ENCODE measurements at places on chromosomes 5 and 9. TPM values are rescaled to one million over a fixed set of nuclear protein-coding genes. Genes with fewer than 3 reads are reported as not detected.

DNA sequence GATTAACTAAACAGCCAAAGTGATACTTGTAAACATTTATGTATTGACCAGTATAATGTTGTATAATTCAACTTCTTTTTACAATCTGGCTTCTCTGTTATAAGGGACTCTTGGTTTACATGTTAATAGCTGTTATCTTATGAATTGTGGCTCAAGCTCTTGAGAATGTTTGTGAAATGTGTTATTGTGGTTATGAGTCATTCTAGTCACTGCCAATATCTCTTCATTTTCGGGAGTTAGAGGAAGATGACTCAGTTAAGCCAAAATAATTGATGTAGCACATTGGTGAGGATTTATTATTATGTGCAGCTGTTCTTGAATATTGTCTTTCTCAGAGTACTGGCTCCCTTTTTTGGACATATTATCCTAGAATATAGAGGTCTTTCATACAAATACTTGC lies 655.2 kb upstream of the RIOK2 start:
- no peak for DNase-seq

DNA sequence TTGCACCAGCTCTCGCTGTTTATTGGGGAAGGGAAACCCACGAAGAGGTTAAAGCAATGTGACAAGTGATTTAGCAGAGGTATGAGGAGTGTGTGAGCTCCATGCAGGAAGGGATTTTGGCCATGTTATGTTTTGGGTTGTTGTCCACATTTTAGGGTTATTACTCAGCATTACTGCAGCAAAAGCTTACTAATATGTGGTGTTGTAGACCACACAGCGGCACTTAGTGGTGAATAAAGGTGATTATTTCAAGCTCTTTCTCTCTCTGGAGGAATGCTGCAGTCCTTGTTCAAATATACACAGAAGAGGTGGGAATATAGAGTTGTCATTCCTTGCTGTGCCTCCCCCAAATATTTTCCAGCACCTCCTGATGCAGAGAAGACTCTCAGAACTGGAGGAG lies 29.7 kb upstream of the AKNA start:
- no peak for DNase-seq

GRCh38 chr5:64516216-64516615 lies 10.4 kb downstream of the RGS7BP start:
- DNase-seq, result no peak

- DNase-seq, result no peak
These were observed 3.0 kb upstream of the SLC6A7 start for GRCh38 chr5:150186897-150187296.

DNA sequence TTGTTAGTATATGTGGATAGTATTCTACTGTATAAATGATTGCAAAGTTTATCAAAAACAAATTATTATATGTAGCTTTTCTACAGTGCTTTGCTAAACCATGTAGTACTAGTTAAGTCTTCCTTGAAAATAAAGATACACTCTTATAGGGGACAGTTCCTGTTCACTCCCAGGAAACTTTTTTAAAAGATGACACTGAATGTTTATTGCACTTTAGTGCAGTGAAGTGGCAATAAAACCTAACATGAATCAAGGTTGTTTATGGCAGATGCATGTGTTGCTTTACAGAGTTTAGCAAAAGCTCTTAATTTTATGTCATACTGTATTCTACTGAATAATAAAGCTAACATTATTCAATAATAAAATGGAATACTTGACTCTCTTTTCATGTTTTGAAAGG lies 51.7 kb downstream of the GABRA1 start:
- no peak for DNase-seq

DNA sequence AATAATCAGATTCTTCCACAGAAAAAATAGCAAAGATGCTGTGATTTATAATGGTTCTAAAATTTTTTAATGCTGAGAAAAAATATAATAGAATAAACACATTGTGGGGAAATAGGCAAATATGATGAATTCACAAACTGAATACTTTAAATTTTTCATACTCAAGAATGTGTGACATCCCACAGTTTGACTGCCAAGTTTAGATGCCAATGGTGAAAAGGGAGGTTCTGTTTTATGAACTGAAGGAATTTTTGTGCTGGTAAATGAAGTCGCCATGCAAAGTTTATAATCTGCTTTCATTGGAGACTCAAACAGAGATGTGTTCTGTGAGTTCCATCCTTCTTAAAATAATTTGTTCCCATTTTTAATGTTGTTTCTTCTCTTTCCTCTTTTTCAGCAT lies 367.5 kb upstream of the ADAMTS16 start:
- DNase-seq, result no peak

DNA sequence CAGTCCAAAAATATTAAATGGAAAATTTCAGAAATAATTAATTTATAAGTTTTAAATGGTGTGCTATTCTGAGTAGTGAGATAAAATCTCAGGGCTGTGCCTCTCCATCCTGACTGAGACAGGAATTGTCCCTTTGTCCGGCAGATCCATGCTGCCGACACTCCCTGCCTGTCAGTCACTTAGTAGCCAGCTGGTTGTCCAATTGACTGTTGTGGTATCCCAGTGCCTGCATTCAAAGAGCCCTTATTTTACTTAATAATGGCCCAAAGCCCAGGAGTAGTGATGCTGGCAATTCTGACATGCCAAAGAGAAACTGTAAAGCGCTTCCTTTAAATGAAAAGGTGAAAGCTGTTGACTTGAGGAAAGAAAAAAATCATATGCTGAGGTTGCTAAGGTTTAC lies 157.5 kb downstream of the ENC1 start:
- DNase-seq, result no peak

- no peak for DNase-seq
These were observed 96.8 kb upstream of the IFNK start for GRCh38 chr9:27427272-27427643.

- no peak for DNase-seq
These were observed 188.3 kb upstream of the MEF2C start for GRCh38 chr5:89071101-89071940.

DNA sequence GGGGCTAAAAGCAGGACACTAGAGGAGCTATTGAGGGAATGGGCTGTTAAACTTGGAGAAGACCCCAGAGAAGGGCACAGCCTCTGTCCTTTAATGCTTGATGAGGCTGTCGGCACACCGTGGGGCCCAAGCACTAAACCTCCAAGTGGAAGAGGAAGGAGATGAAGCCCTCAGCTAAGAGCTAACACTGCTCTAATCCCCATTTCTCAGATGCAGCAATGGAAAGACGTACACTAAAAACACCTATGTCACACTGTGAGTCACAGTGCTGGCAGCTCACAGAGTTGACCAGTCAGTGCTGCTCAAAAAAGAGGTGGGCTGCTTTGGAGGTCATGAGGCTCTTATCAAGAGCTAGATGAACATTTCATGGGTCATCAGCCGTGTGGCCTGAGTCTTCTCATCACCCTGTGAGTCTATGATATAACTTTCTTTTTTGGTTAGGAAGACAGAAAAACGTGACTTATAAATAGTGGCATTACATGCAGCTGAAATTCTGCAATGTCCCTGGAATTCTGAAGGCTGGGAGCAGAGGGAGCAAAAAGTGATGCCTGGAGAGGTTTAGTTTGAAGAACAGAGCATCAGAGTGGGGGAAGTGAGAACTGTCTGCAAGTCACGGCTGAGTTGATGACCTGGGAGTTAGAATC lies 21.5 kb downstream of the TNFSF8 start:
- no peak for DNase-seq

GRCh38 chr5:102959055-102959454 lies 160.9 kb downstream of the GIN1 start:
- no peak for DNase-seq

GRCh38 chr5:96940586-96940985 lies 4.7 kb downstream of the LNPEP start:
- DNase-seq, result no peak

- no peak for DNase-seq
These were observed 31.6 kb upstream of the ANGPTL2 start for GRCh38 chr9:127154003-127154389.

GRCh38 chr9:109448223-109448622 lies 49.9 kb downstream of the PTPN3 start:
- no peak for DNase-seq

GRCh38 chr9:6855860-6856259 lies 98.1 kb downstream of the KDM4C start:
- DNase-seq, result no peak

GRCh38 chr5:93034621-93035590 lies 546.1 kb downstream of the NR2F1-AS1 start:
- no peak for DNase-seq

GRCh38 chr9:100219347-100219746 lies 120.3 kb downstream of the INVS start:
- no peak for DNase-seq

GRCh38 chr5:6349387-6349786 lies 29.0 kb downstream of the MED10 start:
- no peak for DNase-seq

- DNase-seq, result no peak
These were observed 71.5 kb downstream of the IL6ST start for GRCh38 chr5:55923177-55923771.

- DNase-seq, result no peak
These were observed 26.2 kb upstream of the SERINC5 start for GRCh38 chr5:80282054-80282453.

DNA sequence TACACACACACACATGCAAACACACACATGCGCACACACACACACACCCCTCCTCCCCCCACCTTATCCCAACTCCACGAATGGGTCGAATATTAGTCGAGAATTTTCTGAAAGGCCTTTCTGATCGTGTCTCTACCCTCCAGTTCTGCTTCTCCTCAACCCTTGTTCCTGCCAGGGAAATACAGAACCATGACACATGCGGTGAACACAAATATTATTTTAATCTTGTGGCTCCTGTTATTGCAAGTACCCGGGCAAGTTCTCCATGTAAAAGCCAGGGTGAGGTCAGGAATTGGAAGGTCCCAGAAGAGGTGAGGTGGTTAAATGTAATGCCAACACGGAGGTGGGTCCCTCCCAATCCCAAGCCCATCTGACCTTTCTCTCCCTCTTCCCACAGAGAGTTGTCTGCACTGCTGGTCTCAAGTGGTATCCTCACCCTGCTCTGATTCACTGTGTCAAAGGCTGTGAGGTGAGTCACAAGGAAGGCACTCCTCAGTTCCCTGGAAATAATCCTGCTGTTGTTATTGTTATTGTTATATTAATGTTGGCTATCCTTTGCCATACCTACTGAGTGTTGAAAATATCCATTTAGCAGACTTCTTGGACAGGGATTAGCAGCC lies 223.7 kb downstream of the PAPPA start:
- DNase-seq, result no peak

DNA sequence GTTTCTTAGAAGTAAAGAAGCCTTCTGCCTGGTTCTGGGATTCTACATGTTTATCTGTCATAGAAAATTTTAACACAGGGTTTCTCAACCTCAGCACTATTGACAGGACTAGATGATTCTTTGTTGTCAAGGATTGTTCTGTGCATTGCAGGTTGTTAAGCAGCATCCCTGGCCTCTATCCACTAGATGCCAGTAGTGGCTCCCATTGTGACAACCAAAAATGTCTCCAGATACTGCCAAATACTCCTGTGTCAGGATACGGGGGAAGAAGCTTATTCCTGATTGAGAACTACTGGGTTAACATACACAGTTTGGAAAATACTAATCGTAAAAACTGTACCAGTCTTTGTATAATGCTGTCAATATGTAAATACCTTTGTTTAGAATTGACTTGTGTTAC lies 167.1 kb downstream of the NIPBL start:
- DNase-seq, result no peak

DNA sequence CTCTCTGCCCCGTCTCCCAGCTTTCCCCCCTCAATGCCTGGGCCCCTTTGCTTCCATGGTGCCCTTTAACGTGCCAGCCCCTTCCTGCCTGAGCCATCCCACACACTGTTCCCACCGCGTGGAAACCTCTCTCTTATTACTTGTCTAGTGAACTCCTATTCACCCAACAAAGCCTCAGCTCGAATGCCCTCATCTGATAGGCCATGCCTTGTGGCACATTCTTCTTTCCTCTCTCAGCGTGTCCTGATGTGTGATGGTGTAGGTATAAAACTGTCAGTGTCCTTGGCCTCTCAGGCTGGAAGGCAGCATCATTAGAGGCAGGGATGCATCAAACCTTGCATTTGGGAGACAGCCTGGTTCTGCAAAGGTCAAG lies 152.3 kb downstream of the OLFM1 start:
- no peak for DNase-seq

DNA sequence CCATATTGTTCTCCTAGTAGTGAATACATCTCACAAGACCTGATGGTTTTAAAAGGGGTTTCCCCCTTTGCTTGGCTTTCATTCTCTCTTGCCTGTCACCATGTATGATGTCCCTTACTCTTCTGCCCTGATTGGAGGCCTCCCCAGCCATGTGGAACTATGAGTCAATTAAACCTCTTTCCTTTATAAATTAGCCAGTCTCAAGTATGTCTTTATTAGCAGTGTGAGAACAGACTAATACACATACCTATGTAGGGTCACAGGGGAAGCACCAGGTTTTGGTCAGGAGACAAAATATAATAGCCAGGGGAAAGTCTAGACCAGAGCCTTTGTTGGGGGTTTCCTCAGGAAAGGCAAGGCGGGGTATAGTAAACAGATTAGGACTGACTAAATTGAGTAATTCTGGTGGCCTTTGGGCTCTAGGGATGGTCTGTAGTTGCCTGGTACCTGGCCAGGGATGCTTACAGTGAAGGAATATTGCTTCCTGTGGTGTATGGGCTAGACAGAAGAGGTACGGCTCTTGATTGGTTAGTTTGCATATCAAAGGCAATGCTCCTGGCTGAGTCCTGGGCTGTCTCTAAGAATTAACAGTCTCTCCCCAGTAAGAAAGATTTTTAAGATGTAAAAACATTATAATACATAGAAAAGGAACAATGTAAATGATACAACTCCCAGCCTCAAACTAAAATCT lies 254.5 kb downstream of the ELAVL2 start:
- no peak for DNase-seq

Gene SUB1
- total RNA-seq, result 28.3 TPM

Gene GHR
- total RNA-seq, result 7.4 TPM

Gene SNCAIP
- total RNA-seq, result 1.8 TPM

Gene GIN1
- 10.7 TPM for total RNA-seq

Gene ANKRD31
- total RNA-seq, result 0.10 TPM

Gene F2R
- total RNA-seq, result 11.5 TPM

Gene FGF1
- total RNA-seq, result 0.79 TPM

Gene ACTBL2
- total RNA-seq, result not detected

Gene CCL21
- total RNA-seq, result 89.5 TPM

Gene PCDHA10
- total RNA-seq, result 2.2 TPM
